Hematopoietic multipotent progenitor cell (in vitro differentiated cells): ENCODE measurements at places on chromosomes 2 and 18. TPM values are rescaled to one million over a fixed set of nuclear protein-coding genes. Genes with fewer than 3 reads are reported as not detected.

GRCh38 chr18:22676423-22676822 lies 256.7 kb upstream of the RBBP8 start:
- no peak for DNase-seq

- no peak for DNase-seq
These were observed 124.4 kb downstream of the HRH4 start for GRCh38 chr18:24584813-24585212.

DNA sequence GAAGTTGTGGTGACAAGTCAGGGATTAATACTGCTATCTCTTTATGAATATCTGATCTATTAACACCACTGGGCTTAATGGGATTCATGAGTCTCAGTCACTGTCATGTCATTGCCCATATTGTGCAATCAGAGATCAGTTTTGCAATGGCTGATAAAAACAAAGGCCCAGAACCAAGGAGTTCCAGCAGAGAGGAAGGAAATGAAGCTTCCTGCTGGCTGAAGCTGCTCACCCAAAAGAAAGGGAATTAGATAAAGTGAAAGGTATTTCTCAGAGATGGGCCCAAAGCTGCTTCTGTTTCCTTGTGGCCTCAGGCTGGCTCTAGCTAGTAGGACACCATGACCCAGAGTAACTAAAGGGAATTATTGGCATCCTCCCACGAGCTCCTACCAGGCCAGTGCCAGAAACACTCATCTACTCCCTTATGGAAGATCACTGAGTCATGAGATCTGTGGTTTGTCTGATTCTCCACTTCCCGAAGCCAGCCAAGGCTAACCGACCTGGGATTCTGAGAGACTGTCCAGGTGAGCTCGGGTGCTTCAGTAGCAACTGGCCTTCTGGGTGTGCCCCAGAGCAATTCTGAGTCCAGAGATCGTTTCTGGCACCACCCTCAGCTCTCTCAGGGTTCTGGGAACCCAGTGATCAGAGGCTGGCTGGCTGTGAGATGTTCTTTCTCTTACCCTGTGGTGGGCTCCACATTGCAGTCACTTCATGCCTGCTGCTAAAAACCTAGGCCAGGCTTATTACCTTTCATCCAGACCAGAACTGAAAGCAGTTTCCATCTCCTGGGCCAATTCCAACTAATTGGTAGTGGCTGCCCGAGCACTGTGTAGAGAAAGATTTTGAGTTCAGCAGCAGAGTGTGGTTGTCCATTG lies 129.5 kb upstream of the PELI1 start:
- no peak for DNase-seq

C1GALT1C1L gene
- total RNA-seq = 0.27 TPM

DNA sequence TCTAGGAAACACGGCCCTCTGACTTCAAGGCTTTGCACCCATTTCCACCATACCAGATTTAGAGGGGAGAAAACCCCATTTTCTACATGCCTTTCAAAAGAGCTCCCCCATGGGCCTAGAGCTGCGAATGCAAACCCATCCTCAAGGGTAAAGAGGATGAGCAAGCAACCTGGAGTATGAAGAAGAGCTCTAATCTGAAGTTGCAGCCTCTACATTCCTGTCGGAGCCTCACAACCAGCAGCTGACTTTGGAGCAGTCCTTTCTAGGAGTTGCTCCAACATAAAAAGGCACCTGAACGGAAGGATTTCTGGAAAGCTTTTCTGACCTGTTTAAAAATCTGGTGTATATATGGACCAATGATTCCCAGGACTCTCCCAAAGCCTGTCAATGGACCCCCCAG lies 81.4 kb upstream of the POMC start:
- no peak for DNase-seq

- DNase-seq = peak; percentile 52
These were observed 14.2 kb upstream of the SFXN5 start for GRCh38 chr2:73085691-73086090.

DNA sequence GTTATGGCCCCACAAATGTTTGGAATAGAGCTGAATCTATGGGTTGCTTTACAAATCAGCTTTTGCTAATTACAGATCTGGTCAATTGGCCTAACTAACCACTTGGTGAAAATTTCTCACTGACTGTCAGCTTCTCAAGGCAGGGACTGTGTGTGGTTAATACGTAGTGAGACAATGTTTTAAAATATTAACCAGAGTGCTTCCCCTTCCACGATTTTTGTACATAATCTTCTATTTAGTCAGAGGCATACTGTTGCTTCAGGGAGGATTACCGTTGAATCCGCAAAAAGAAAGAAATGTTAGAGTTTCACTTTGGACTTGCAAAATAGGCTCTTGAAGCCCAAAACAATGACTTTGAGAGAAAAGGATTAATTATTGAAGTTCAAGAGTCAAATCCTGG lies 14.9 kb upstream of the KCNS3 start:
- no peak for DNase-seq

- DNase-seq = no peak
These were observed 7.9 kb upstream of the COLEC11 start for GRCh38 chr2:3587021-3587420.

- no peak for DNase-seq
These were observed 17.1 kb downstream of the OSBPL6 start for GRCh38 chr2:178211460-178211859.

DNA sequence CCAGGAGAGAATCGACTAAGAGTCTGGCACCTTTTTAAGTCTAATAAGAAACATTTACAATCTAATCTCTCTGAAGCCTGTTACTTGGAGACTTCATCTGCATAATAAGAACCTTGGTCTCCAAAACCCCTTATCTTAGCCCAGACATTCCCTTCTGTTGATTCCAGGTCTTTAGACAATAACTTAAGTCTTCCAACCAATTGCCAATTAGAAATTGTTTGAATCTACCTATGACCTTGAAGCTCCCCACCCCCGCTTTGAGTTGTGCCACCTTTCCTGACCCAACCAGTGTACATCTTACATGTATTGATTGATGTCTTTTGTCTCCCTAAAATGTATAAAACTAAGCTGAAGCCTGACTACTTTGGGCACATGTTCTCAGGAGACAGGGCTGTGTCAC lies 49.5 kb upstream of the DTNA start:
- DNase-seq = no peak

GRCh38 chr18:11901826-11902438 lies 6.2 kb downstream of the MPPE1 start:
- DNase-seq = no peak

DNA sequence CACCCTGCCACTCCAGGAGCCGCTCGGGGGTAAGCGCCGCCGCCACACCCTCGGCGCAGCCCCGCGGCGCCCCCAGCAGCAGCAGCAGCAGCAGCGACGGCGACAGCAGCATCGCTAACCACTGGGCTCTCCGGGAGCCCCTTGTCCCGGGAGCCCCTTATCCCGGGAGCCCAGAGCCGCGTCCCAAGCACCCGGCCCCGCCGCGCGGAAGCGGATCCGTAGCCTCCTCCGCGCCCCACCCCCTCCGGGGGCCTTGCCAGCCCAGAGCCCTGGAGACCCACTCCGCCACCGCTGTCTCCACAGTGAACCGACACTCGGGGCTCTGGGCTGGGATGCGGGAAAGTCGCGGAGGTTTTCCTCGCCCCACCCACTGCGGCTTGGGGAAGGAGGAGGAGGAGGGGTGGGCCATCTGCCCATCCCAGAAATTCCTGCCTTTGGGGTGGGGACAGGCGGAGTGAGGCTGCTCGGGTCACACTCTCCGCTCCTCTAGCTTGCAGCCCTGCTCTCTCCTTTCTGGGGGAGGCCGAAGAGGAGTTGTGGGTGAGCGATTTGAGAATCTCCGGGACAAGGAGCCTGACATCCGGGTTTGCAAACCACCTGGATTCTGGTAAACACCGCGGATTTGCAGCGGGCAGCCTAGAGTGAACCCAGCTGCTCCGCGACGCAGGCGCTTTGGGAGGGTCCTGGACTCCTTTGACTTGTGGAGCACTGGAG lies at the start of gene PLA2R1:
Gene PLA2R1 (minus strand): TSS at position 324 of the 714 bp plus-strand sequence. CDS start 212 bp downstream, at position 112.
- DNase-seq = no peak

DNA sequence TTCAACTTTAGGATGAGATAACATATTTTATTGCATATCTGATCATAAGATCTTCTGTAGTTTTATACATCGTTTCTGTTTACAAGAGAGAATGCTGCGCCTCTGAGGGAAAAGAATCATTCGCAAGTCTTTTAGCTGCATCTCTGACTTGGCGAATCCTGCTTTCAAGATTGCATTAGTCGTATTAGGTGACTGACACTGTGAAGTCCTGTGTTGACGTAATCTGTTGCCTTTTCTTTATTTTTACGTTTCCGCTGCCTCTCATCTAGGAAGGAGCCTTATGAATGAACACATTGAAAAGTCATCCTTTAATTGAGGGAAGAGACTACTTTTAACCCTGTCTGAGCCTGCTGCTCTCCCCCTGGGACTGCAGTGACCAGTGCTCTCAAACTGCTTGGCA lies 101.5 kb downstream of the LDLRAD4 start:
- DNase-seq = no peak

TNFRSF11A gene
- 2.2 TPM for total RNA-seq

SPDYA gene
- 0.27 TPM for total RNA-seq

- DNase-seq = no peak
These were observed 864.6 kb downstream of the SUCLG1 start for GRCh38 chr2:83594241-83595120.

DNA sequence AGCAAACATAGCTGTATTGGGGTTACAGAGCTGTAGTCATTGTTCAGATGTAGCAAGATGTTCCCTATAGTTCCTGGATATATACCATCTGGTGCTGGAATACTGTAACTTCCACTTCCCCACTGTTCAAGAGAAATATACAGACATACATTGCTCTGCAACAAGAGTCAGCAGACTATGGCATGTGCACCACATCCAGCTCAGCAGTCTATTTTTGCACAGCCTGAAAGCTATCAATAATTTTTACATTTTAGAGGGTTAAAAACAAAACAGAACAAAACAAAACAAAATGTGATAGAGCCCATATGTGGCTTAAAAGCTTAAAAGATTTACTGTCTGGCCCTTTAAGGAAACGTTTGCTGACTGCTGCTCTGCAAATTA lies 31.8 kb upstream of the VIT start:
- no peak for DNase-seq

GALNT5 gene
- total RNA-seq = 0.27 TPM

ROCK2 gene
- 7.0 TPM for total RNA-seq

DNA sequence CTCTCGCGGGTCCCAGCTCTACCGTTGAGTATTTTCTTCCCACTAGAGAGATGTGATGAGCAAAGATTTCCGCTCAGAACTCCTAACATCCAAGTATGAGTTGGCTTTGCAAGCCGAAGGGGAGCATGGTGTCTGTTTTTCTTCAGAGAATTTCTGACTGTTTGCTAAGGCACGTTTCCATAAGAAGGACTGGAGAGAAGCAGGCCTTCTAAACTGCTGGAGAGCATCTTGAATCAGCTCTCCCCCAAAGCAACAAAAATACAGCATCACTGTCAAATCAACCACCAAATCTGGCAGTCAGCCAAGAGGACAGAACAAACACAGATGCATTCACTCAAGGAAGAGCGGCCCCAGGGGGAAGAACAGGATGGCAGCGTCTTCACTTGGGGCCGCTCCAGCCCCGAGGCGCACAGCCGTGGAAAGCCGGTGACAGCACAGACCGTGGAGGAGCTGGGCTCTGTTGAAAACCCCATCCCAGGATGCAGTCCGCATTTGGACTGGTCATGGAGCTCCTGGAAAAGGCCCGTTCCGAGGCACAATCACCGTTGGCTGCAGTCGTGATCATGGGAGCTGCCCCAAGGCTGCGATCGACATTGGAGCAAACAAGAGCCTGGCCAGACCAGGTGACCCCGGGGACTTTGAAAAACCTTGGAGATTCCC lies 101.4 kb downstream of the NFATC1 start:
- no peak for DNase-seq

- DNase-seq = no peak
These were observed 30.5 kb downstream of the HPCAL1 start for GRCh38 chr2:10333247-10333613.

- no peak for DNase-seq
These were observed 217.4 kb upstream of the DTNA start for GRCh38 chr18:34492652-34493051.

DNA sequence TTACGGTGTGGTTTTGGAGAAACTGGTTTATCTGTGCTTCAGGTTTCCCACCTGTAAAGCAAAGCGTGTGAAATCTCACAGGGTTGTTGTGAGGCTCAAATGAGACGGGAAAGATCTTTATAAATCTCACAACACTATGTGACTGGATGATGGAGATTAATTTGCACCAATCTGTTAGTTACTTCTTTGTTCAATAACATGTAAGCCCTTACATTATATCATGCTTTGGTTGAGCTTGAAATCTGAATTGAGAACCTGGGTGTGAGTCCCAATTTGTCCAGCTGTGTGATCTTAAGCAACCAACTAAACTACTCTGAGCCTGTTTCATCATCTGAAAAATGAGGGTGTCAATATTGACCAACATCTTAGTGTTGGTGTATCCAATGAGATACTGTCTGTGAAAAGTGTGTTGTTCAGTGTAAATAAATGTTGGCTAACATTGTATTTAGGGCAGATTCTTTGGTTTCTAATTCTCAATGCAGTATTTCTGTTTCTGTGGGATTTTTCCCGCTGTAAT lies 741 bp upstream of the GCKR start:
- DNase-seq = no peak

SERPINB12 gene
- total RNA-seq = not detected

DNA sequence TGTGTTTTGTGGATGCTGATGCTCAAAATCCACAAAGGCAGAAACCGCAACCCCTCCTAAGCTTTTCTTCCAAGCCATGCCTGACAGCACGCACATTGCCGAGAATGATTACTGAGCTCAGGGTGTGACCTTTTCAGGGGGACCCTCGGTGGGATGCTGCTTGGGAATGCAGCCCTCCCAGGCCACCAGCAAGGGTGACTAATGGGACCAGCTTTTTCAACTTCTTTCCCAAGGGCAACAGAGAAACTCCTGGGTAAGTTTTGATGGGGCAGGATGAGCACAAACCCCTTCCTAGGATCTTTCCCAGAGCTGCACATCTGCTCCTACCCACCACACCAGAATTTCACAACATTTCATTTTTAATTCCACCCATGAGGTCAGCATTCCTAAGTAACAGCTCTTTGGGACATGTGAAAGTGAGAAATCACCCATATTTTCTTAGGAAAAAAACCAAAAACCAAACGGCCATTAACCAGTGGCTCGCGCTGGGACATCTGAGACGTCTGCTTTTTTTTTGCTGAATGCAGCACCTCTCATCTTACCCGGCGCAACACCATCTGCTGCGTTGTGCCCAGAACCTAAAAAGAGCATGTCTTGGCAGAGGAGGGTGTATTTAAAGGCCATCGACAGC lies 119.0 kb downstream of the ARL4C start:
- no peak for DNase-seq

GRCh38 chr2:26769089-26769761 lies 5.1 kb downstream of the SLC35F6 start:
- DNase-seq = peak; percentile 95

- DNase-seq = no peak
These were observed 150.5 kb upstream of the HS6ST1 start for GRCh38 chr2:128469203-128469602.

DNA sequence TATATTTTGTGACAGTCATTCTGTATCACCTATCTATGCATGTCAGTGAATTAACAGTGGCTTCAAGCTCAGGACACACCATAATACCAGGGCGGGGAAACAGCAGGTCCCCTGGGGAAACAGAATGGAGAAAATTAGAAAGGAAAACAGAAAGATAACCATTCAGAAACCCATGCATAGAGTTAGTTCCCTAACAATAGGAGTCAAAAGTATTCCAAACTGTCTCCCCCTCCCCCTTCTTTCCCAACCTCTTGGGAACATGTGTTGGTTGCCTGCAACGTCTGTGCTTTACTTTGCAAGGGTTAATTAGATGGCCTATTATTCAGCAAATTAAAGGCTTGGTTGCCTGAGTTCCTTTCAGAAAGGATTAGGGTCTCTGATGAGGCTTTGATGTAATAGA lies 176.4 kb downstream of the MYO3B start:
- DNase-seq = no peak
